ENCODE measurements at places on chromosomes 1 and 21. TPM values are rescaled to one million over a fixed set of nuclear protein-coding genes. Genes with fewer than 3 reads are reported as not detected.

DNA sequence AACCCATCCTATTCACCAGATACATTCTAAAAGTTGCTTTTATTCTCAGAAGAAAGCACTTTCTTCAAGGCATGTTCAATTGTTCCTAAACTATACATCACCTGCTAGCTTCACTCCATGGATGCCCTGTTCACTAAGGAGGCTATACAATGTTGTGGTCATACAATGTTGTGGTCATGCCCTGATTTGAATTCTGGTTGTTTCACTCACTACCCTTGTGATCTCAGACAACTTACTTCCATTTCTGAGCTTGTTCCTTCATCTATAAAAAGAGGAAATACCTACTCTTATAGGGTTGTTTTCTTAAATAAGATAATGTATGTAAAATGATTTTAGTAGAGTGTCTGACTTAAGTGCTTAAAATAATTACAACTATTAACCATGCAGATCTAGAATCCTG, 19.7 kb downstream of the EDEM3 start:
- DNase-seq = no peak

DNA sequence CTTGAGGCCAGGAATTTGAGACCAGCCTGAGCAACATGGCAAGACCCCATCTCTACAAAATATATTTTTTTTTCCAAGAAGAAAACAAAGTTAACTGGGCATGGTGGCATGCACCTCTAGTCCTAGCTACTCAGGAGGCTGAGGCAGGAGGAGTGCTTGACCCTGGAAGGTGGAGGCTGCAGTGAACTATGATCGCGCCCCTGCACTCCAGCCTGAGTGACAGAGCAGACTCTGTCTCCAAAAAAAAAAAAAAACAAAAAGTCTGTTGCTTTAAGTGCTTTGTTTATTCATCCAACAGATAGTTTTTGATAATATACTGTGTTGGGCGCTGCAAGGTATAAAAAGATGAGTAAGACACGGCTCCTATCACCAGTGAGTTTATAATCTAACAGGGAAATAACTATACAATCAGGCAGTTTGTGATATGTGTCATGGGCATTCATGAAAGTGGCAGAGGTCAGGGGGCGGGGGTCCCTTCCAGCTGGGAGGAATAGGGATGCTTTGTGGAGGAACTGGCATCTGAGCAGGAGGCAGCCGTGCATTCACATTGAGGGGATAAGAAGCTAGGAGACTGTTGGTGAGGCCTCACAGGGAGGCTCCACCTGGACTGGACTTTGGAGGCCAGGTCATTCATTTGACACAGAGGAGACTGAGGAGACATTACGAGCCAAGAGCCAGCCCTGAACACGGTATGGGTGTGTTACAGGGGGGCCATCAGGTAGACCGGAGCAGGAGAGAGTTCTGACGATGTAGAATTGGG, 67.3 kb upstream of the ERRFI1 start:
- DNase-seq = no peak

DNA sequence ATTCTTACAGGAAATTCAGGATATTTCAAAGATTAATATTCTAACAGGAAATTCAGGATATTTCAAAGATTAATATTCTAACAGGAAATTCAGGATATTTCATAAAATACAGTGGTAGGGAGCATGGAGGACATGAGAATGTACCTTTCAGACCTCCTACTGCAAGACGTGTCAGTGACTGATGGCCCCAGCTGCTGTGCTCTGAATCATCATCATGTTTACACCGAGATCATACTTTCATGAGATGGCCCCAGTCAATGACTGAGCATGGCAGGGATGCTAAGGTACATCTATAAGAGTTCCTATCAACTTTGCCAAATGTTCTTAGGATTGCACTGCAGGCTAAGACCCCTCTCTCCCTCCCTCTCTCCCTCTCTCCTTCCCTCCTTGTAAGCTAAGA, 69.0 kb downstream of the HFM1 start:
- no peak for DNase-seq

DNA sequence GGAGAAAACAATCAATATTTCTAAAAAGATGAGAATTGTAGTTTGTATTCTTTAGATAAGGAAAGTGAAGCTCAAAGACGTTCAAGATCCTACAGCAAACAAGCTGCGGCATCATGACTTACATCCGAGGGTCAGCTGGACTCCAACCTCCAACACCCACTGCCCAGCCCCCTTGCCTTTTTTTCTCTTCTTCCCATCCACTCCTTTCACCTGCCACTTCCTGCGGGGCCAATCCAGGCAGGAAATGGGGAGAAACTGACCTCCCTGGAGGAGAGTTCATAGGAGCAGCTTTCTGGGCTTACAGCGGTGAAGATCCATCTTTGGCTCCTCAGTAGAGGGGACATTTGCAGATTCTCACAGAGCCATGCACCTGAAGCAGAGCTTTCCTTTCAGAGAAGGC, 361.5 kb downstream of the PTPRU start:
- DNase-seq = no peak

- DNase-seq = no peak
Measured at GRCh38 chr1:29621826-29622435, 385.6 kb downstream of the PTPRU start.

Gene EFHD2
- 66.8 TPM for total RNA-seq

Gene NR1I3
- total RNA-seq = not detected

Gene LAMTOR5
- total RNA-seq = 61.4 TPM
